BJ (cell line): ENCODE measurements at places on chromosomes 7 and 10. TPM values are rescaled to one million over a fixed set of nuclear protein-coding genes. Genes with fewer than 3 reads are reported as not detected.

CYP26A1 gene
- 0.06 TPM in 1 of 2 replicates, not detected in the other for polyA plus RNA-seq

DNA sequence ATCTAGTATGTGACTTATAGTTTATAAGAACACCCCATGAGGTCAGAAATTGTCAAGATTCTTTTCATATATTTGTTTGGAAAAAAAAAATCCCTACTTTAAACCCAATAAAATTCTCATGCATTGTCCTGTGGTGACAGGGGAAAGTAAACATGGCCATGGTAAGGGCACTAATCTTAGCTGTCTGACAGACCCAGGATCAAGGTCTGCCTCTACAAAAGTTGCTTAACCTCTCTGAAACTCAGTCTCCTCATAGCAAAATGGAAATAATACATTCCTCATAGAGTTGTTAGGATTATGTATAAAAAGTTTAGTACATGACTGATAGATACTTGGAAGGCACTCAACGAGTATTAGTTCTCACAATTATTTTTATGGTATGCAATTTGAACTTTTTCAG, 22.3 kb upstream of the AKAP9 start:
- DNase-seq = no peak

CCDC136 gene
- 13.1 and 13.2 TPM in 2 replicates for polyA plus RNA-seq

LIPM gene
- polyA plus RNA-seq = not detected in 2 replicates

DNA sequence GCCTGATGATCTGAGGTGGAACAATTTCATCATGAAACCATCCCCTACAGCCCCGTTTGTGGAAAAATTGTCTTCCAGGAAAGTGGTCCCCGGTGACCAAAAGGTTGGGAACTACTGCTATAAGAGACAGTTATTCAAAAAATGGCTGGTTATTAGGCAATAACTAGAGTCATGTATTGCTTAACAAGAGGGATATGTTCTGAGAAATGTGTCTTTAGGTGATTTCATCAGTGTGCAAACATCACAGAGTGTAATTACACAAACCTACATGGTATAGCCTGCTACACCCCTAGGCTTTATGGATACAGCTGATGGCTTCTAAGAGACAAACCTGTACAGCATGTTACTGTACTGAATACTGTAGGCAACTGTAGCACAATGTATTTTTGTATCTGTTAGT, 71.3 kb upstream of the CSTF2T start:
- DNase-seq = no peak

DKK1 gene
- polyA plus RNA-seq = 575 and 1,028 TPM in 2 replicates
